ENCODE measurements at places on chromosomes 1 and 21. TPM values are rescaled to one million over a fixed set of nuclear protein-coding genes. Genes with fewer than 3 reads are reported as not detected.

- no peak for DNase-seq
Observed at GRCh38 chr1:230143534-230143933, 76.5 kb downstream of the GALNT2 start.

Gene S100A2
- total RNA-seq: 0.86 TPM

Gene B3GALT5
- 0.06 TPM for total RNA-seq

DNA sequence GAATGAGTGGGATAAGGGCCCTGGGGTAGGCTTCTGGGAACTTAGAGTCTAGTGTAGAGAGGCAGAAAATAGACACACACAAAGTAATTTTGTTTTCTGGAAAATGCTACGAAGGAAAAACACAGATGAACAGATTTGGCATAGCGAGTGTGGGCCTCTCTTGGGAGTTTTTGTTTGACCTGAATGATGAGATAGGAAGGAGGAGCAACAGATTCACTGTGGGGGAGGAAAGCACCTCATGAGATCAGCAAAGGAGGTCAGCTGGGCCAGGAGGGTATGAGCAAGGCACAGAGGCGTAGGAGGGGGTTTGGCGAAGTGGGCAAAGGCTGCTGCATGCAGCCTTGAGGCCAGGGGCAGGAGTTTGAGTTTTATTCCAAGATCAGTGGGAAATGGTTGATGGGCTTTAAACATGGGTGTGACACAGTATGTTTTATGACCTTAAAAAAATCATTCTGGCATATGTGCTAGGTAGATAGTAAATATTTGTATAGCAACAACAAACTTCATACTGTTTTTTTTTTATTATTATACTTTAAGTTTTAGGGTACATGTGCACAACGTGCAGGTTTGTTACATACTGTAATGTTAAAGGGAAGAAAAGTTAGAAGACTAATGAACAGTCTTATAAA, 57.9 kb downstream of the FGGY start:
- DNase-seq: no peak

DNA sequence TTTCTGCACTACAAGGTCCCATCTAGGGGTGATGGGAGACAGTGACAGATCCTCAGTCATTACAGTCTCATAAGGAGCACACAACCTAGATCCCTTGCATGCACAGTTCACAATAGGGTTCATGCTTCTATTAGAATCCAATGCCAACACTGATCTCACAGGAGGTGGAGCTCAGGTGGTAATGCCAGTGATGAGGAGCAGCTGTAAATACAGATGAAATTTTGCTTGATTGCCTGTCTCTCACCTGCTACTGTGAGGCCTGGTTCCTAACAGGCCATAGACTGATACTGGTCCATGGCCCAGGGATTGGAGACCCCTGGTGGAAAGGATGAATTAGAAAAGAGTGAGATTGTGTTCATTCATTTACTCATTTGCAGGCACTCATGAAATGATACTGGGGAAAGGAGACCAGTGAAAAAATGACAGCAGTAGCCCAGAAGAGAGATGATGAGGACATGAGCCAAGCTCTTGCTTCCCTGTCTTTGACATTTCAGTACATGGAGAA, 251.6 kb upstream of the DUSP10 start:
- DNase-seq: no peak

DNA sequence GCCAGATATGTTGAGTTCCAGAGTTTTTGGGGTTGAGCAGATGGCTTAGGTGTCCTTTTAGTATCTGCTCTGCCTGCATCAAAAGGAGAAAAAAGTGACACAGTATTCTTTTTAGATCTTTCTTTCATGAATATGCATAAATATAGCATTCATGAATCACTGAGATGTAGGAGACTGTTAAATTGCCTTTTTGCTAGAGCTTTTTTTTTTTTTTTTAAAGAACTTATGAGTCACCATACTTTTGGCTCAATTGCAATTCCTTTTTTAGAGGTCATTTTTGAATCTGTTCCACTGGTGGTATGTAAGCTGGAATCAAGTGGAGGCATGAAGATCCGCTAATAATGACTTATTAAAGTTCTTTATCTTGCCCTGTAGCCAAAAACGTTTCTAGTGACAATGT, 480.9 kb upstream of the ZRANB2 start:
- no peak for DNase-seq

DNA sequence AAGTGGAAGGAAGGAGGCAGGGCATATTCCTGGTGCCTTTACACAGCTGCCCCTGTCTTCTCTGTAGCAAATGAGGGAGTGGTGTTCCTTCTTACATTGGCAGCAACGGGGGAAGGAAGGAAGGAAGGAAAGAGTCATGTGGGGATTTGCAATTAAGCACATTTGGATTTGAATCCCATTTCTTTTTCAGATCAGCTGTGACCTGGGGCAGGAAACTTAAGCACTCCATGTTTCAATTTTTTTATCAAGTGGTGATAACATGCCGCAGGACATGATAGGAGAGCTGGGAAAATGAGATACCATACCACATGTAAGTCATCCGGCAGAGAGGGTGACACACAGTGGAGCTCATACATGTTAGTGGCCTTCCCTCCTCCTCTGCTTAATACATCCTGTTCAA, 186.8 kb downstream of the APP start:
- no peak for DNase-seq

DNA sequence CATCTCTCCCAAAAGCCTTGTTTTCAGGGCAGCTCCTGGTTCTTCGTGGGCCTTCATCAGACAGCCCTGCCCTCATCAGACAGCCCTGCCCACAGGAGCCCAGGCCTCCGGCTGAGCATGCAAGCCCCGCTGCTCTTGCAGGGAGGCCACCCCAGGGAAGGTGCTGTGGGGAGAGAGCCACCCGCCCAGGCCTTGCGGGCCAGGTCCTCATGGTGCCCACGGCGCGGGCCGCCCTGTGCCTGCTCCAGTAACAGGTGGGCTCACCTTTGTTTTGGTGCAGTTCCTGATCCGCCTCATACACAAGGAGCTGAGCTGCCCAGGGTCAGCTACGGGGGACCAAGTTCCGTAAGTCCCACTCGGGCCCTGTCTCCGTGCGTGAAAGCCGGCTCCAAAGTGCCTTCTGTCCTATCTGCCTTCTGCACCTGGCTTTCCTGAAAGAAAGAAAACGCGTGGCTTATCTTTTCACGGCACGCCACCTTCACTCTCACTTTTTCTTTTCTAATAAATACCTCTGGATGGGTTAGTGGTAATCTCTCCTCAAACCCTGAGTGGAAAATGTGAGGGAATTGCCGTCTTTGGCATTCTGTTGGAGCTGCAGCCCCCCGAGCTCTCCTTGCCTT, 65.9 kb downstream of the SLC37A1 start:
- DNase-seq: no peak

GRCh38 chr1:154334079-154335024, 9.0 kb downstream of the ATP8B2 start:
- DNase-seq: no peak

Gene SPRR2B
- not detected for total RNA-seq

Gene ADORA1
- total RNA-seq: 1.2 TPM

GRCh38 chr1:201404055-201404454, 4.9 kb upstream of the LAD1 start:
- DNase-seq: no peak

All from psoas muscle (tissue), 8 donors.